Stimulated activated naive CD4-positive, alpha-beta T cell (primary cell): ENCODE measurements at places on chromosomes 7 and 10.

DNA sequence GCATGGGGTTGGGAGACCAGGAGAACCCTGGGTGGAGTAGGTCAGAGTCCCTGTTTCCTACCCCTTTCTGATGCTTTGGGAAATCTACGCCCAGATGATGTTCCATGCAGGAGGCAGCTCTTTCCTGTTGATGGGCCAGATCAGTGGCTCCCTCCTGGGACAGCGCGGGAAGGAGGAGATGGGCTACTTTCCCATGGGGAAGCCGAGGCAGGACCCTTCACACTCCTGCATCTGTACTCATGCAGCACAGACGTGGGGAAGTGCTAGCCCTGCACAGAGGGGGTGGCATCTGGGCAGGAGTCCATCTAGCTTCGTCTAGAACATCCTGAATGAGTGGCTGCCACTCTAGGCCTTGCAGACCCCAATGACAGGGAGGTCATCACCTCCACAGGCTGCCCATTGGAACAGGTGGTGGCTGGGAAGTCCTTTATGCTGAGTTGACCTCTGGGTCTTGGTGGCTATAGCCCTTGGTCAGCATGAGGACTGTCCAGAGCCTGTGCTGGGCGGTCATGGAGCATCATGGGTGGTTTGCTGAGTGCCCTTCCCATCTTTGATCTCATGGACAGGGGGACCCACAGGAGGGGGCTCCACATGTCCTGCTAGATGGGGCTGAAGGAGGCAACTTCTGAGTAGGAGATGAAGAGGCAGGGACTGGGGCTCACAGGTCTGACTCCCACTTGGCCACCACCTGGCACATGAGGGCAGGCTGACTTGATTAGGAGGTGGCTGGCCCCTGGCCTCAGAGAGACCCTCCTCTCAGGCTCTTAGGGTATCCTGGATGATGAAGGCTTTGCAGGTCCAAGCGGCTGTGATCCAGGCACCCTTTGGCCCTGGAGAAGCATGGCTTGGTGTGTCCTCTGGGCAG lies 24.6 kb downstream of the RAMP3 start:
- no peak for DNase-seq

DNA sequence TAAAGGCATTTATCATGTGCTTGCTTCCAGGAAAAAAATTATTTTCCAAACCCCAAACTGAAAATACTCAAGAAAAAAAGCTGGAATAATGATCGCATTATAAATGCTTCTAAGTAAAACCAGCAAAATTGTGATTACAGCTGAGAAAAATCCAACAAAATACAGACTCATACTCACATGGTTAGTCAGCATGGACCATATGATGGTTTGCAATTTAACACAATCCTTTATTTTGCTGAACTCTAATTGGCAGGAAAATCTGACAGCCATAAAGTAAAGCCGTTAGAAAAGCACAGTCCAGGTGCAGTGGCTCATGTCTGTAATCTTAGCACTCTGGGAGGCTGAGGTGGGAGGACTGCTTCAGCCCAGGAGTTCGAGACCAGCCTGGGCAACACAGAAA lies 59.6 kb downstream of the BRI3 start:
- no peak for DNase-seq

DNA sequence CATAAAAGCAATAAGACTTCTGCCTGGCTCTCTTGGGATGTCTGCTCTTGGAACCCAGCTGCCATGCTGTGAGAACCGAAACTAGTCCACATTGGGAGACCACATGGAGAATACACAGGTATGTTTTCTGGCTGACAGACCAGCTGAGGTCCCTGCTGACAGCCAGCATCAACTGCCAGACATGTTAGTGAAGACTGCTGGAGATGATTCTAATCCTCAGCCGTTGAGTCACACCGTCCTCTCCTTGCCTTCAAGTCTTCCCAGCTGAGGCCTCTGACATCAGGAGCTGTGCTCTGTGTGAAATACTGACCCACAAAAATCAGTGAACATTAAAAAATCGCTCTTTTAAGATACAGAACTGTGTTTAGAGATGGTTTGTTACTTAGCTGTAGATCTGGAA lies 36.9 kb upstream of the AGR2 start:
- no peak for DNase-seq

DNA sequence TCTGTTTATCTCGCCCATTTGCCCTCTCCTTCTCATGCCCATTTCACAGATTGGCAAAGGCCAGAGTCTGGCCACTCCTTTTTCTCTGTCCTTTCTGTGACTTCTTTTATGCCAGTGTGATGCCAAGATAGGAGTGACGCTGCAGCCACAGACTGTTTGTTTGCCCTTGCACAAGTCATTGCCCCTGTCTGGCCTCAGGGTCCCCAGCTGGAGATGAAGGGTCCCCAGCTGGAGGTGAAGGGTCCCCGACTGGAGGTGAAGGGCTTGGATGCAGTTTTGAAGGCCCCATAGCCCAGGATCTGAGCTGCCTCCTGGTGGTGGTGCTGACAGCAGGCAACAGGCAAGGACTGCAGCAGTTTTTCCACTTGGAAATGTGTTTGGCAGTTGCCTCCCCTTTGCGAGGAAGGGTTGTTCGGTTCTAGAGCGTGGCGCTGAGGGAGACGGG lies 50.8 kb upstream of the SLC29A3 start:
- no peak for DNase-seq

GRCh38 chr10:1546431-1547110 lies 190.8 kb downstream of the ADARB2 start:
- no peak for DNase-seq

DNA sequence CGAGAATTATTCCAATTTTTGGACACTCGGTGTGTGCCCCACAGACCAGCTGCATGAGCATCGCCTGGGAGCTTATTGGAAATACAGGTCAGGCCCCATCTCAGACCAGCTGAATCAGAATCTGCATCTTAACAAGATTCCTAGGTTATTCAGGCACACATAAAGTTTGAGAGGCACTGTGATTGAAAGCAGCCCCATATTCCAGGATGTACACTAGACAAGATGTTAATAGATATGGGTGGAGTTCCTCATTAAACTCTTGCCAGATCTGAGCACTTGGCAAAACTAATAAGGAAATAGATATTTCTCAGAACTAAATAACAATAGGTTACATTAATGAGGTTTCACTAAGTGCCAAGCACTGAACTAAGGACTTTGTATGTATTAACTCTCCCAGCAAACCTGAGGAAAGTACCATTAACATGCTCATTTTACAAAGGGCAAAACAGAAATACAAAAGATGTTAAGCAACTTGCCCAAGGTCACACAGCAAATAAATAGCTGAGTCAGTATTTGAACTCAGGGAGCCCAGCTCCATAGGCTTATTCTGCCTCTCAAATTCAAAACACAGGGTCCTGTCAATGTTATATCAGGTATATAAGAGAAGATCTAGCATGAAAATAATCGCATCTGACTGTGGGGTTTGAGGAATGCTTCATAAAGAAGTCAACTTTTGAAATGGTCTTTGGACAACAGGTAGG lies 29.9 kb downstream of the PPP1R3C start:
- no peak for DNase-seq

DNA sequence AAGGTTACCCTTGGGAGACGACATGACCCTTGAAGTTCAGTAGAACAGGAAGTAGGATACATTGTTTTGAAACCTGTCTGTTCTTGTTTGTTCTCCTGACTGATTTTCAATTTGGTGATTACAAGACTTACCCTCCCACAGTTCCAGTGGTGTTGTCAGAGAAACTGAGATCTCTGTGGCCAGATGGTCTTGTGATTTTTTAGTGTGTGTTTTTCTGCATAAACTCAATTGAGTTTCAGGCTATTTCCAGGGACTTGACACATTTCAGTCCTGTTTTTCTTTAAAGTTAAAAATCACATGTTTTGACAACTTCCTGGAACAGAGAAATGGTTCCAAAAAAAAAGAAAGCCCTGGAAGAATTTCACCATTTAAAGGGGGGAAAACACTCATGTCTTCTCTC lies 22.3 kb downstream of the PIK3CG start:
- DNase-seq = no peak

- DNase-seq = no peak
These were observed 361.0 kb downstream of the ETV1 start for GRCh38 chr7:13628239-13629001.

DNA sequence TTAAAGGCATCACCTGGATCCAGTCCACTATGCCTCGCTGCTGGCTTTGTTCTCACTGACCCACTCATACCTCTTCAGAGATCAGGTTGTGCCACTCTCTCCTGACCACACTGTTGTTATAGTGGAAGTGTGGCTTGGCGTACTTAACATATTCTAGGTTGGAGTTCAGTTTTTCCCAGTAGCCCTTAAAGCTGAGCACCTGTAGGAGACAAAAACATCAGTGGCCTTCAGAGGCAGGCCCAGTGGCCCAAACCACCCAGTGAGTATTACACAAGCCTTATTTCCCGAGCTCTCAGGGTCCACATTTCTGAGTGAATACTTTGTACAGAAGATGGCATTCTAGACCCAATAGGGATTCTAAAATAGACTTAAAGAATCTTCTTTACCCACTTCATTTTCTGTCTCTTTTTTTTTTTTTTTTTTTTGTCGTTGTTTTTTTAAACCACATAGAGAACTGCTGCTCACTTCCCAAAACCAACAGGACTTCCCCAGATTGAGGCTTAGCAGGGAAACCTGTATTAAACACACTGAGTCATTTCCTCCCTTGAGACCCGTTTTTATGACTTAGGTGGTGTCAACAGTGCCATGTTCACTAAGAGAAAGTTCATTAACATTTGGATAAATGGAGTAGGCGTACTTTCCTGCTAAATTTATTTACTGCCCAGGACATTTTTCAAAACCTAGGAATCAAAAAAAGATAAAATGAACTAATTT lies 85.8 kb downstream of the GSAP start:
- DNase-seq = no peak

DNA sequence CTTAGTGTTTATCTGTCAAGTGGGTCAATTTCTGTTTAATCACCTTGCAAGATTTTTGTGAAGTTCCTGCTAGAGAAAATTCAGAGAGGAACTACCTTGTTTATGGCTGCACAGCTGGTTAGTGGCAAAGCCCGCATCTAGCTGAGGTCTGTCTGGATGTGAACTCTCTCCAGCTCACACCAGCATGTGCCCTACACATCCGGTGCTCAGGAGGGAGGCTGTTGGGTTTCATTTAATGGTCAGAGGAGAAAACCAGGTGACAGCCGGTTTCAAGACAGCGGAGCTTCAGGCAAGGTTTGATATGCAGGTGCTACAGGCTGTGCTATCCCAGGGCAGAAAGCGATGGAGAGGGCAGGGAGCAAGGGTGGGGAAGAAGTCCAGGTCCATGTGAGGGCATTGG lies 351.1 kb downstream of the ACTR3B start:
- DNase-seq = no peak

- no peak for DNase-seq
These were observed 41.9 kb downstream of the PIP4K2A start for GRCh38 chr10:22672319-22673090.

DNA sequence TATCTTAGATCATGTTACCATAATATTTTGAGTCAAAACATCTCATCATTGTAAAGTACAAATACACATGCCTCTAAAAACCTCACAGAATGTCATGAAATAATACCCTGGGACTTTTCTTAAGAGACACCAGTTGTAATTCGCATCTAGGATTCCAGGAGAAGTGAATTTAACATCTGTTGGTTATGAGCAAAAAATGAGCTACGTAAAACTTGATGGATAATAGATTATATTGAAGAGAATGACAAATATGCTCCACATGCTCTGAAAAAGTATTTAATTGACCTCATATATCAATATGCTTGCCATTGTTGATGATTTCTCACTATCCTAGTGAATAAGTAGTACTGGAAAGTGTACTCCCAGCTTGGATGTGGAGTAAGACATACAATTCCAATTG lies 227.0 kb downstream of the BBS9 start:
- DNase-seq = no peak

DNA sequence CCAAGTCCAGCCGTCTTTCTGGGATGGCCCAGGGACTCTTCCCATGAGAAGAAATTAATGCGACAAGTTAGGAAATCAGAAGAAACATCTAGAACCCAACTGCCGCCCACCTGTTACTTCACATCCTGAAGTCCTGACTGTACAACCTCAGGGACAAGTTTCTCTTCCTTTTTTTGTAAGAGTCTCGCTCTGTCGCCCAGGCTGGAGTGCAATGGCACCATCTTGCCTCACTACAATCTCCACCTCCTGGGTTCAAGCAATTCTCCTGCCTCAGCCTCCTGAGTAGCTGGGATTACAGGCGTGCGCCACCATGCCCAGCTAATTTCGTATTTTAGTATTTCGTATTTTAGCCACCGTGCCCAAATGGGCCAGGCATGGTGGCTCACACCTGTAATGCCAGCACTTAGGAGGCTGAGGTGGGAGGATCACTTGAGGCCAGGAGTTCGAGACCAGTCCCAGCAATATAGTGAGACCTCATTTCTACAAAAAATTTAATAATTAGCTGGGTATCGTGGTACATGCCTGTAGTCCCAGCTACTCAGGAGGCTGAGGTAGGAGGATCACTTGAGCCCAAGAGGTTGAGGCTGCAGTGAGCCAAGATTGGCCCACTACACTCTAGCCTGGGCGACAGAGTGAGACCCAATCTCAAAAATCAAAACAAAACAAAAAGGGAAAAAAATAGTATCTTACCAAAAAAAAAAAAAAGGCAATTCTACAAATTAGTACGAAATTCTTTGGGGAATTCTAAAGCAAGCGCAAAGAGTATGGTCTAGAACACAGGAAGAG lies 20.8 kb downstream of the LAT2 start:
- DNase-seq = no peak

DNA sequence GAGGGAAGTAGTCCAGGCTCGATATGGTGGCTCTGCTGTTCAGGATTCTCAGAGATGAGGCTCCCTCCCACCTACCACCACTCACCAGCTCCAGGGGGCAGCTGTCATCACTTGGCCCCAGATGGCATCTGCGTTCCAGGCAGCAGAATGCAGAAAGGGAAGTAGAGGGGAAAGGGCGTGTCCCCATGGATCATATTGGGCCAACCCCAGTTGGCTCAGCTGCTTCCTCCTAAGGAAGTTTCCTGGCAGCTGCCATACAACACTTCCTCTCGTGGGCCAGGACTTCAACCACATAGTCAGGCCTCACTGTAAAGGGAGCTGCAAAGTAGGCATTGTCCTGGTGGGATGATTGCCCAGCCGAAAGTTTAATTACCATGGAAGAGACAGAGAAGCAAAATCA lies 1.6 kb upstream of the TEX36 start:
- DNase-seq = no peak

GRCh38 chr7:70505468-70505867 lies 626.5 kb upstream of the GALNT17 start:
- DNase-seq = no peak

- no peak for DNase-seq
These were observed 86.5 kb downstream of the HIPK2 start for GRCh38 chr7:139691253-139691781.

- no peak for DNase-seq
These were observed 78.3 kb downstream of the HTR7 start for GRCh38 chr10:90779548-90779947.
